ENCODE measurements at places on chromosomes 11 and 22.

- DNase-seq, result no peak
These were observed 197.0 kb downstream of the SBF2 start for GRCh38 chr11:10096987-10097386.

GRCh38 chr11:10379022-10379421 is 74.1 kb downstream of the ADM start:
- DNase-seq, result no peak

GRCh38 chr11:94740083-94741021 is 27.8 kb upstream of the AMOTL1 start:
- no peak for DNase-seq

DNA sequence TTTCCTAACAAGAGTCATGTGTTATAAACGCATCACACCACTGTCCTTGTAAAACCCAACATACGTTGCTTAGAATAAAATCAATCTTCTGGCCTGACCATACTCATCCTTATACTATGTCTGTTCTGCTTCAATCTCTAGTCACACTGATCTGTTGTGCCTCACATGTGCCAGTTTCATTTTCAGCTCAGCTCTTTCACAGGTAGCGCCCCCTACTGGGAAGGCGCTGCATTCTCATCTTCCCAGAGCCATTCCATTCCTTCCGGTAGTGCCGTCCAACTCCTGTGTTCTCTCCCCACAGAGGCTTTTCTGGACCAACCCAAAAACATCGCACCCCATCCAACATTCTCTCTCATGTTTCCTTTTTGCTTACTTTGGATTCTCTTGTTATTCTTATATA is 22.2 kb downstream of the CASP5 start:
- DNase-seq, result peak; percentile 3

GRCh38 chr11:45321031-45321595 is 35.0 kb upstream of the SYT13 start:
- DNase-seq, result no peak

DNA sequence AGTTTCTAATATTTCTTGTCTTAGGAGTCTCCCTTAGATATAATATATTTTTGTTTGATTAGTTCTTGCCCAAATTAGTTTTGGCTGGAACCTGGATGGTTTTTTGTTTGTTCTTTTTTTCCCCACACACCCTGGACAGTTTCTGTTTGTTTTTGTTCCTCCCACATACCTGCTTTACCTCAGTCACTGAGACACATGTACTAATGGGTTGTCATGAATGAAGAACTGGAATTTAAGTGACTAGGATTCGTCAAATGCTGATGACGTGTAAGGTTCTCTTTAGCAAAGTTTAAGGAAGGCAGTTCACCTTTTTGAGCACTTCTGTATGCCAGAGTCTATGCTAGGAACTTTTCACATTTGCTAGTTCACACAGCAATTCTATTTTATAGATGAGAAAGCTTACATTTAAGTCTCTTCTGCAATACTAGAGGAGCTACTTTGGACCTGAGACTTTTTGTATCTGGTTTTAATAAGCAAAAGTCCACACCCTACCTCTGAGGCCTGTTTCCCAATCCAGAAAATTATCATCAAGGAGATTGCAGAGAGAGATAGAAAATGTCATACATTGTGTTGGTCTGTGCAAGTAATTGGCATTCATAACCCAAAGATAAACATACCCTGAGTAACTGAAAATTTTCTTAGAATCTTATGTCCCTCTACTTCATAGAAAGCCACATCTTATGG is 86.7 kb upstream of the RAB1B start:
- no peak for DNase-seq

GRCh38 chr22:33555814-33556522 is 364.3 kb downstream of the LARGE1 start:
- no peak for DNase-seq

GRCh38 chr11:10670099-10670498 is 23.5 kb downstream of the IRAG1 start:
- no peak for DNase-seq

DNA sequence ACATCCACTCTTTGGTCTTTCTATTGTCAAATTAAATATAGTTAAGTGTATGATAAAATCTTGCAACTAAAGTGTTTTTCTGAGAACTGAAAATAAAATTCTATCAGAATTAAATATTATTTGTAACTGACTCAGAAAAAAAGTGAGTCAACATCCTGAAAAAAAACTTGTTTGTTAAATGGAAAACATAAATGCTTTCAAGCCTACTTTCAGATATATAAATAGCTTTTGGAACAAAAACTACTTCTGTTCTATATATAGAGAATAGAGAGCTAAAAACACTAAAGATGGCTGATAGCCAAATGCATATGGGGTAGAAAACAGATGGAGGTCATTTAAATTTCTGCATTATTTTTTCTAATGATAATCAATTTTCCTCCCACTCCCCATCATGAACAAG is 61.8 kb downstream of the PIK3C2A start:
- DNase-seq, result no peak

DNA sequence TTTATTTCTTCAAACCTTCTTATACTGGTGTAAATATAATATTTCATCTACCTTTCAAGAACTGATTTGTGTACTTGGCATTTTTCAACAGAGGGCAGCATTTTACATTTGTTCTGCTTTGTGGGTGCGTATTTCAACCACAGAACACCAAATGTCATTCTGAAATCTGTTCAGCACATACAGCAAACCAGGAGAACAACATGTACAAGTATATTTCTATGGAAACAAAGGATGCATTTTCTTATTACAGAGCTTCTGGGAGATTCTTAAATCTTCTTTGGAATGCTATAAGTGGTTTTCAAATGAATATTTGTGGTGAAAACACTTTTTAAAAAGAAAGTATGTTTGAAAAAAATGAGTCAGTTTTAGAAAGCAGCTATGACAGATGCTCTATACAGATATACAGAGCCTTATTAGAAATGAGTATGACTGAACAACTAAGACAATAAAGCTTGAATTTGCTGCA is 946.0 kb downstream of the FAM181B start:
- DNase-seq, result no peak

DNA sequence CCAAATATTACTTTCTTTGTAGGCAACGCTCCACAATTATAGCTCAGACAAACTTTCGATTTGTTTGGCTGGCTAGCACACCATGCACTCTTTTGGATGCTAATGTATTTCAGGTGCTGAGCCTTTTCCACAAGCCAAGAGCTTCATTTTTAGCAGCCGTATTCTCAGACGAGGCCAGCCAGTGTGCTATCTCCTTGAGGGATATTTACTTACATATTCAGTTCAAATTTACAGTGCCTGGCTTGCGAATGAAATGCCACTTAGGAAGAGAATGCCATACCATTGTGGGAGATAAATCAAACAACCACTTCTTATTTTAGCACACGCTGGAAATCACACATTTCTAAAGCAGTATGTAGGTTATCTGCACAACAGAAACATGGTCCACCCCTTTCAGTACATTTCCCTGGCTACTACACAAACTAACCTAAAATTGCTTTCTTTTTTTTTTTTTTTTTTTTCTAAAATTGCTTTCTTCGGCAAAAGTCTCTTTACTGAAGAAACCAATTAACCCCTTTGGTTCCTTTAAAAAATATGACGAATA is 236.9 kb downstream of the CADM1 start:
- no peak for DNase-seq

- DNase-seq, result no peak
These were observed 2.3 kb downstream of the CBX7 start for GRCh38 chr22:39149915-39150847.

- DNase-seq, result no peak
These were observed 46.4 kb downstream of the QSER1 start for GRCh38 chr11:32939046-32939445.

GRCh38 chr11:6350043-6350442 is 29.7 kb upstream of the CAVIN3 start:
- no peak for DNase-seq

DNA sequence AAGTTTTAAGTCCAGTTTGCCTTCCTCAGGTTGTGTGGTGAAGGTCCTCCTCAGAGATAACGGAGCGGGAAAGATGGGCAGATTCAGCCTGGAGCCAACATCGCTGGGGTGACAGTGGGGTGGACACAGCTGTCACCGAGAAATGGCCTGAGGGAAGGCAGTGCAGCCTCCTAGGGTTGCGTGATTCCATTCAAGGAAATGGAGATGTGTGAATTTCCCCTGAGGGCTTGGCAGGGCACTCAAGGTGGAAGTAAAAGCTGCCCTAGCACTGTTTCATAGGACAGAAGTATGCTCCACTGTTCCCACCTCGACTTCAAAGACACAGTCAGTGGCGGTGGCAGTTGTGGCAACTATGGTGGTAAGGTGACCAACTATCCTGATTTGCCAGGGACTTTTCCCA is 15.4 kb upstream of the CAT start:
- no peak for DNase-seq

- DNase-seq, result no peak
These were observed 75.4 kb downstream of the TRIM29 start for GRCh38 chr11:120062561-120062930.

GRCh38 chr22:26865021-26865420 is 207.6 kb downstream of the MIAT start:
- no peak for DNase-seq

DNA sequence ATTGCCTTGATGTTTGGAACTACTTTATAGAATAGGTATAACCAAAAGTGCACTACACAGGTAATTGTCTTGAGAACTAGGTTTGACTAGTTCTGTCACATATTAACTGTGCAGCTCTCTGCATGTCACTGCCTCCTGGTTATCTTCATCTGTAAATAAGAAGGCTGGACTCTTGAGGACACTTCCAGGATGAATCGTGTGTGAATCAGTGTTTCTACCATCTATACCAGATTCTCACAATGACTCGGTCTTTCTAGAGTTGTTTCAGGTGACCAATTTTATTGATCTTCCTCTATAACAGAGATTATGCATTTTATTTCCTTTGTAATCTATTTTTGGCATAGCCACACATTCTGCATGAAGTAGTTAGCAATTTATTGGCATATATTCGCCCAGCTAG is 1181.0 kb upstream of the TENM4 start:
- DNase-seq, result no peak

DNA sequence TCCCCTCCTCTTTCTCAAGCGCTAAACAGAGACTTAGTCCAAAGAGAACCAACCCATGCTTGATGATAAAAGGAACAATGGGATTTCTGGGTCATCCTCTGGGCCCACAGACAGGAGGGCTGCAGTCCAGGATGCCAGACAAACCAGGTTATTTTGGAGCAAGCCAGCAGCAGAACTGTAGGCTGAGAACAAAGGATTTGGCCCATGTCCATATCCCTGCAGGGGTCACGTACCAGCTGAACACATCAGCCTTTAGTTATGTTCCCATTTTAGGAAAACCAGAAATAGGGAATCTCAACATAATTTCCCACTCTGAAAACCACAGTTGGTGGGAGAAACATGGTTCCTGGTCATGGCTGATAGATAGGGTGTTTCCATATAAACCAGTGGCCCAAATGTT is 533.6 kb upstream of the CADM1 start:
- DNase-seq, result no peak

GRCh38 chr11:128055576-128056217 is 531.7 kb downstream of the ETS1 start:
- no peak for DNase-seq

GRCh38 chr22:36081023-36081431 is 52.4 kb upstream of the RBFOX2 start:
- no peak for DNase-seq

GRCh38 chr11:132858223-132858622 is 674.1 kb downstream of the OPCML start:
- no peak for DNase-seq

- DNase-seq, result no peak
These were observed 743.8 kb downstream of the NTM start for GRCh38 chr11:132114185-132114584.

- no peak for DNase-seq
These were observed 1290.4 kb downstream of the BRD1 start for GRCh38 chr22:48537343-48537680.

DNA sequence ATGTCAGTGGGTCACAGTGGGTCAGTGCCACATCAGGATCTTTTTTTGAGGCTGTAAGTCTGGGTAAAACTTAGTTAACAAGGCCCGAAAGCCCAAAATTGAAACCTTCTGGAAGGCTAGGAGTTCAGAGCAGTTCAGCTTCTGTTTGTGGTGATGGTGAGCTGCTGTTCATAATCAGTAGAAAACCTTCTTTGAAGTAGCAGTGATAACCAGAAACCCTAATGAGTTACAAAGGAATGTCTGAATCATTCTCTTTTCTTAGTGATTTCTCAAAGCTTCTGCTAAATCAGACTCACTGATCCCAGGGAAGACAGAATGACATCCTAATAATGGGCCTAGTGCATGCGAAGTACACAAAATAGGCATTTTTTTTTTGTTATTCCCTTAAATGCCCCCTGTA is 124.7 kb downstream of the PARVA start:
- DNase-seq, result no peak

DNA sequence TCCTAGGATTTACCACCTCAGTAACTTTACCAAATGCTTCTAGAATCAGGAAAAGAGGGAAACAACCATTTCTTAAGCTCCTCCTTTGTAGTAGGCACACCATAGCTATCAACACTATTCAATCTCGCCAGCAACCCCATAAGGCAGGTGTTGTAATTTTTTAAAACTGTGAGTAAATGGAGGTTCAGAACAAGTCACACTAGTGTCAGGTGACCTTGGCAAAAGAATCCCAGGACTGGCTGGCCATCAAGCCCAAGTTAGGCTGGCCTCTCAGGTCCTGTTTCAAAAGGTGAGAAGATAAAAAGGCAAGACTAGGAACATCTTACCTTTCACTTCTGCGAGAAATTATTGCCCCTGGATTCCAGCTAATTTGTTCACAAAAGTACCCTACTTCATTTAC is 713 bp downstream of the TOP3B start:
- DNase-seq, result no peak

GRCh38 chr22:29563652-29564460 is 10.3 kb upstream of the THOC5 start:
- no peak for DNase-seq

All from activated CD8-positive, alpha-beta memory T cell treated with anti-CD3 and anti-CD28 coated beads for 1 hour (primary cell).